ENCODE measurements at places on chromosomes 5 and 9. TPM values are rescaled to one million over a fixed set of nuclear protein-coding genes. Genes with fewer than 3 reads are reported as not detected.

Gene PTTG1
- 188 TPM for total RNA-seq

Gene NUTM2F
- not detected for total RNA-seq

Gene BTNL9
- 0.77 TPM for total RNA-seq

Gene PPP3R2
- not detected for total RNA-seq

Gene RASGEF1C
- total RNA-seq: 0.13 TPM
